ENCODE measurements at places on chromosomes 11 and 22.

- no peak for DNase-seq
These were observed 2.9 kb downstream of the MICAL2 start for GRCh38 chr11:12113294-12113693.

DNA sequence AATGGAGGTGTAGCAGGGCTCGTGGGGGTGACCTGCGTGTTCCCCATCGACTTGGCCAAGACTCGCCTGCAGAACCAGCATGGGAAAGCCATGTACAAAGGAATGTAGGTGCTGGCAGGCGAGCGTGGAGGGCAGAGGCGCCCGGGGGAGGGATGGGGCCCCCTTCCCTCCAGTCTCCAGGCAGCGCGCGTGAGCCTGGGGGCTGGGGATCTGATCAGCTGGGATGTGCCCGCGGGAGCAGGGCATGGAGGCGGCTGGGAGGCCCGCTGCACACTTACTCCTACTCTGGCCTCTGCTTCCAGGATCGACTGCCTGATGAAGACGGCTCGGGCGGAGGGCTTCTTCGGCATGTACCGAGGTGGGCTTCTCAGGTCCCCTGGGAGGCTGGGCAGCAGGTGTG is 17.8 kb downstream of the SLC25A18 start:
- DNase-seq = no peak

DNA sequence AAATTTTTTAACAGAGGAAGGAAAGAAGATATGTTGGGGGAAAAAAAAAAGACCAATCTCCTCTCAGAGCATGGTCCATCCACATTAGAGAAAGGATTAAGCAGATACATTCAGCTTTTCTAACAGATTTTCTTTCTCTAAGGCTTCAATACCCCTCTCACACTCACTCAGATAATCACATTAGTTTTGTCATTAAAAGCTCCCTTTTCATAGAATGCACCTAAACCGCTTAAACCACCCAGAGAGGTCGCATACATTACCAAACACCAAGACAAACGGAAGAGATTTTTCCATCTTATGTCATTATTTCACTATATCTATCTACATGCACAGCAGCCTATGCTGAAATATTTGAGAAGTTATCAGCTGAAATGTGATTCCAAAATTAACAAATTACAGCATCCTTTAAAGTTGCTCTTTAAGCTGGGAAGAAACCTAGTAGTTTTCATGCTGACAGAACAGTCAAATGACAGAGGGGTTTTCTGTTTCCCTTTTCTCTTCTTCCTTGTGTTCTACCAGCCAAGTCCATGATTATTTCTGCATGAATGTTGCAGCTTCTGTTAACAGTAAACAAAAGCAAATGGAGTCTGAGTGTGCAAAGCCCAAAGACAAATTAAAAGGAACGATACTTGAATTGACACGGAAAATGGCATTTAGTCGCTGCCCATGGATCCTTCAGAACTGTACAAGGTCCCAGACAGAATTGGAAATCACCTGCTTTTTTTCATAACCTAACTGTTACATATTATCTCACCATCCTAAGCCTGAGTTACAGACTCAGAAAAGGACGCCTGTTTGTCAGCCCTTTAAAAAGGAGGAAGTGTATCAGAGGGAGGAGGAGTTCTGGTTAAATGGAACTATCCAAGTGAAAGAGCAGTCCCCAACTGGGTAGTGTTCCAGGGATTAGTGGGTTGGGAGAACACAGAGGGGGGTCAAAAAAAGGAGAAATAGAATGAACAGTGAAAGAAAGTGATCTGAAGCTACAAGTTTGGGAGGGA is 54.6 kb downstream of the PRCP start:
- DNase-seq = no peak

DNA sequence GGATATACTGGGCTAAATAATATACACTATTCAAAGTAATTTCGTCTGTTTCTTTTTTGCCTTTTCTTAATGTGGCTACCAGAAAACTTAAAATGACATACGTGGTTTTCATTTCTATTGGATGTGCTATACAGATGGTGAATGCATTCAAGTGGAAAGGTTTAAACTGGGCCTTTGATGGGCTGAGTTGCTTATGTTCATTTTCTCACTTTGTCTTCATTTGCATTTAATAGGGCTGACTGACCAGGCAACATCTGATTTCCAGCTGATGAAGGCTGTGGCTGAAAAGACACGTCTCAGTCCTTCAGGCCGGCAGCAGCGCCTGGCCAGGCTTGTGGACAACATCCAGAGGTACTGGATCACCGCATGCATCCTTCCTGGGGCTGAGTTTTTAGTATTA is 27.9 kb downstream of the PIWIL4 start:
- no peak for DNase-seq

- no peak for DNase-seq
These were observed 654 bp upstream of the SYT8 start for GRCh38 chr11:1834062-1834610.

- DNase-seq = no peak
These were observed 14.1 kb downstream of the LPXN start for GRCh38 chr11:58561394-58562098.

All from AG09309 (cell line).